ENCODE measurements at places on chromosomes 2 and 18.

- DNase-seq, result no peak
These were observed 31.4 kb upstream of the RHOB start for GRCh38 chr2:20415511-20415918.

GRCh38 chr18:50428531-50429206, 53.8 kb downstream of the SKA1 start:
- DNase-seq, result no peak

DNA sequence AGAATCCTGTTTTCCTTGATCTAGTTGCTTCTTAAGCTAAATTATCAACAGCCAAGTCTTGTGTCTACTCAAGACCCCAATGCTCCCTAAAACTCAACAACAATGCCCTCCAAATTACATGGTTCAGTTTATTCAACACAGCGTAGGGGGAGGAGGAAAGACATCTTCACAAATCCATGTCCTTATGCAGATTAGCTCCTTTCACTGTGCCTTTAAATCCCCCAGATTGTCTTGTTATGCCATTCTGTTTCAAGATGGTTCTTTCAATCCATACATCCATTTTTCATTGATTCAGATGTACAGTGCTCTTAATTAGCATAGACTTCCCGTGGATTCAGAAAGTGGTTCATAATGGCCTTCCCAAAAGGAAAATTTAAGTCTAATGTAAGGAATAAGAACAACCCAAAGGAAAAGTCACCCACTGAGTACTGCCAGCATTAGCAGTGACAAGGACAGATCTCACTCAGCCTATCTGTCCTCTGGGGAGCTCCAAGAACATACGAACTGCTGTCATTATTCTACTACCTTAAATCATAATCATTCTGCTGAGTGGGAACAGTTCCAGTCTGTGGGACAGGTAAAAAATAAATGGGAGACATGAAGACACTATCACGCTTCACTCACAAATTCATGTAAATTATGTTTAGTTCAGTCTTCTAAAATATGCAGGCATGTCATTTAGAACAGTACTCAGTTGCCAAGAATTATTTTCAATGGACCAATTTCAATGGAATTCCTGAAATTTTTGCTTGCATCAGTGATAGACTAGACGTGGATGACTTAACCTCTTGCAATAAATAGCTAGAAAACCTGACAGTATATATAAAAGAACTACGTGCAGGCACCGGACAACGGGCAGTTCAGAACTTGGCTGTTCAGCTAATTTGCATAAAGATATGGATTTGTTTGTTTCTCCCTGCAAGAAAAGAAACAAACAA, 58.9 kb upstream of the RNU4ATAC start:
- no peak for DNase-seq

- no peak for DNase-seq
These were observed 29.6 kb upstream of the FAM117B start for GRCh38 chr2:202605174-202605573.

DNA sequence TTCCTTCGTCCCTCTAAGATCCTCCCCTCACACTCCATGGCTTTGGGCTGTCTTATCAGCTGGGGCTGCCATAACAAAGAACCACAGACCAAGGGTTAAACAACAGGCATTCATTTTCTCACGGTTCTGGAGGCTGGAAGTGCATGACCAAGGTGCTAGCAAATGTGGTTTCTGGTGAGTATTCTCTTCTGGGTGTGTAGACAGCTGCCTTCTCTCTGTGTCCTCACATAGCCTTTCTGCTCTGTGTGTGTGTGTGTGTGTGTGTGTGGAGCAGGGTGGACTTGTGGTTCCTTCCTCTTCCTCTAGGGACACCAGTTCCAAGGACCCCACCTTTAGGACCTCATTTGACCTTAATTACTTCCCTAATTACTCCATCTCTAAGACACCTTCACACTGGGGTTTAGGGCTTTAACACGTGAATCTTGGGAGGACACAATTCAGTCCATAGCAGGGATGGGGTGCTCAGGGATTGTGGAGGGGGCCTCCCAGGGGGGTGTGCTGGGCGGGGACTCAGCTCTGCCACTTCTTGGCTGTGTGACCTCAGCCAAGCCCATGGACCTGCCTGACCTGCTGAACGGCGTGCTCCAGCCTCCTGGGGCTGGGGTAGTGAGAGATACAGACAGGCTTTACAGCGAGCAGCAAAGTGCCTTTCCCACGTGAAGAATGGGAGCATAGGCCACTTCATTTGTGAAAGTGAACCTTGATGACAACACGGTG, 38.0 kb downstream of the ACKR3 start:
- DNase-seq, result no peak

All from renal cortex interstitium (tissue), 15 donors.